ENCODE measurements at places on chromosomes 16 and 17.

GRCh38 chr16:64968539-64968938 lies 153.3 kb downstream of the CDH11 start:
- no peak for DNase-seq

- no peak for DNase-seq
These were observed 92.4 kb upstream of the HSBP1 start for GRCh38 chr16:83715217-83715920.

DNA sequence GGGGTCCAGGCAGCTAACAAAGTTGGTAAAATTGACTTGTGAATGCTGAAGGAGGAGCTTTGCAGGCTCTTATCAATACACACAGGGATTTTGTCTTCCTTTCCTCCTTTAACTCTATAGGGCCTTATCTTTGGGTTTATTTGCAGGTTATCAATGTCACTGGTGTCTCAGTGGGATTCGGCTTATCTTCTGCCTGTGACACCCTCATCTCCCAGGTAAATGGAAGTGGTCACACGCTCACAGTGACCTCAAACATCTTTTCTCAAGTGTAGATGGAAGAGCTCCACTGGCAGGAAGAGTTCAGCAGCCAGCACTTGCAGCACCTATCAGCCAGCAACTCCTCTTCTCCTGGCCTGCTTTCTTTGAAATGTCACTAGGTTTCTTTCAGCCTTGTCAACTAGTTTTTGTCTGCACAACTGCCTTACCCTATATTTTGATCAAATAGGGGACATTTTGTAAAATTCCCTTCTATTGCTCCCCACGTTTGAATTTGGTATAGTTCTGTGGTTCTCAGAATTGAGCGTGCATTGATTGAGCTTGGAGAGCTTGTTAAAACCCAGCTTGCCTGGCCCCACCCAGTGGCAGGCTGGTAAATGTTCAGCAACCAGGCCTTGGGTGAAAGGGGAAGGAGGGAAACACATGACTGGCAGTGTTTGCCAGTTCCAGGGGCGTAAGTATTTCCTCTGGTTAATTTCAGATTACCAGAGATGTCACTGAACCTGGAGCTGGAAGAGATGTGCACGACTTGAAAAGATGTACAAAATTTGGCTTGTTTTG lies 12.8 kb downstream of the SLC47A1 start:
- DNase-seq: no peak

GRCh38 chr17:11461993-11462548 lies 136.2 kb upstream of the DNAH9 start:
- no peak for DNase-seq

GRCh38 chr17:57464191-57464864 lies 208.0 kb downstream of the MSI2 start:
- DNase-seq: no peak

GRCh38 chr17:38605841-38606645 lies at the start of gene SRCIN1:
Gene SRCIN1, minus strand, starts transcription at chr17:38605952. Its CDS starts 247 bp downstream, at chr17:38605705.
- peak; percentile 69 for DNase-seq

All from stimulated activated CD4-positive, alpha-beta T cell treated with anti-CD3 and anti-CD28 coated beads, Interleukin-2, amount 100 ng/mL, for 24 hours (primary cell).